Natural killer cell treated with Interleukin-12 subunit alpha and Interleukin-12 subunit beta and Interleukin-15 and Interleukin-18, amount 100 ng/mL, for 72 hours (primary cell): ENCODE measurements at places on chromosomes 6 and 20.

DNA sequence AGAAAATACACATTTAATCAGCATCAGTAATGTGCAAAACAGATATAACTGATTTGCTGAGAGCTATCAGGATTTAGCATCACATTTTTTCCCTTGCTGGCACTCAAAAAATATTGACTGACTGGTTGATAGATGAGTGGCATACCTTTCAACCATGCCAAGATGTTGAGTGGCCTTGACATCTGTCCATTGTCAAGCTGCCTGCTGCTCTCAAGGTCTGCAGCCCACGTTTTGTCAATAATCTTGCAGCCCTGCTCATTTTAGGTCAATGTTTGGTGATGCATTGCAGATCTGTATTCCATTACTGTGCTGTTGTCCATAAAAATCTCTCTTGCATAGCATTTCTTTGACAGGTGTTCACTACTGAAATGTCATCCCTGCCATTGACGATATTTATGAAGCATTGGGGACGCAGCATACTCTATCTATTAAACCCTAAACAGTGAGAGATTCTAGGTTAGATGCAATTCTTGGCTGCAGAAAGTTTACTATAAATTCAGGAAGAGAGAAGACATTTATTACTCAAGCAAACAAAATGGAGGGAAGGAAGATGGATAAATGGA, 111.6 kb downstream of the BFSP1 start:
- no peak for DNase-seq

- DNase-seq, result no peak
Measured at GRCh38 chr20:59598625-59599310, 5.6 kb upstream of the PHACTR3 start.

DNA sequence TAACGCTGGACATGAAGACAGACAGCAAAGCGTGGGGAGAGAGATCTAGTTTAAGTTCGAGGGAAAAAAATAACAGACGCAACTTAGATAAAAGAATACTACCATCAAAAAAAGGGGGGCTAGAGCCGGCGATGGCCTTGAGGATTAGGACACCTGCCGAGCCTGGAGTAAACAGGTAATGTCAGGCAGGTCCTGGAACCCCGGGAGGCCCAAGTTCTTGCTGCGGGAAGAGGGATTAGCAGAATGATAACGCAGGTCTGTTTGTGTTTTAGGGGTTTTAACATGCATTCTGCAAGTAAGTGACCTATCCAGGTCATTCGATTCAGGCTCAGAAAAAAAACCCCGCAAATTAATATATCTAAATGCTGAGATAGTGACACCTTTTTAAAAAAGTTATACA, 754 bp upstream of the TMEM170B start:
- no peak for DNase-seq

DNA sequence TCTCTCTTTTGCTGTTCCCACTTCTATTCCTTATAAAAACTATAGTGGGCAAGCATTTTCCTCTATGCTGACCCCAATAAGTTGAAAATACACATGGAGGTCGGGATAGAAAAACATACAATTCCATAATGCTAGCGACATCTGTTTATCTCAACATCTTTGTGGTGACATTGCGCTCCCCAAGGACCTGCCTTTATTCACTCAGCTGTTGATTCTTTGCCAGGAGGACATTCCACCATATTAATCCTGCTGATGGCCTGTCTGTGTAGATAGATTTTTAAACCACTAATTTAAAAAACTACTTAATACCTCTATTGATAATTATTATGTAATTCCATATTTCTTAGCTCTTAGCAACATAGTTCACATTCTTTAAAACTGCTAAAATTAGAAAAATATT, 555.3 kb upstream of the MAP3K7 start:
- DNase-seq, result no peak

DNA sequence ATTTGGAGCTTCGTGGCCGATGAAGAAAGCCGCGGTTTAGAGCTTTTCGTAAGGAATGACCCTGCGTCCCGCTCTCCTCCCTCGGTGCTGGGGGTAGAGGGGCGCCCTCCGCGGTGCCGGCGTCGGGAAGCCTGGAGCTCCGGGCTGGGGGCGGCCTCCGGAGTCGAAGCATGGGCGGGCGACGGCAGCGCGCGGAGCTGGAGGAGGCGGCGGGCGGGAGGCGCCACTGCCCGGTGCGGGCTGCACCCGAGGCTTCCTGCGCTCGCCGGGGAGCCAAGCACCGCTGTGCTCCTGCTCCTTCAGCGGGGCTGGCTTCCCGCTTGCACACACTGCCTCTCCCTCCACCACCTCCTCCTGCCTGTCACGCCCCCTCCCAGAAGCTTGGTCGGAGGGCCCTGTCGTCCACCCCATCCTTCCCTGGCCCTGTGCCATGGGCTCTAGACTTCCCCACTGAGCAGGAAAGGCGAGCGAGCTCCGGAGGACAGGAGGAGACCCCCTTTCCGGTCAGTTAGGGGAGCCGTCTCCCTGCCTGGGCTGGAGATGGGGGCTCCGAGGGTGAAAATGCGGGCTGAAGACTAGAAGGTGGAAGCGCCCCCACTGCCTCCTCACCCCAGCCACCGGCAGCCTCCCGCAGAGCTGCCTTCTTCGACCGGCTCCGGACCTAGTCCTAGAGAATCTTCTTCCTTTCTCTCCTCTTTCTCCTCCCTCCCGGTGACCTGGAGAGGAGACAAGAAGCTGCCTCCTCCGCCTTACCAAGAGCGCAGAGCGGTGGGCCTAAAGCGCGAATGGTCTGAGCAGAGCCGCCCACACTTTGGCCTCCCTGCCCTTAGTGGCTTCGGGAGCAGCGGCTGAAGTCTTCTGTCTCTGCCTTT, 1.8 kb downstream of the CDH4 start:
- no peak for DNase-seq

GRCh38 chr6:140388815-140389214, 1014.4 kb upstream of the CITED2 start:
- no peak for DNase-seq

DNA sequence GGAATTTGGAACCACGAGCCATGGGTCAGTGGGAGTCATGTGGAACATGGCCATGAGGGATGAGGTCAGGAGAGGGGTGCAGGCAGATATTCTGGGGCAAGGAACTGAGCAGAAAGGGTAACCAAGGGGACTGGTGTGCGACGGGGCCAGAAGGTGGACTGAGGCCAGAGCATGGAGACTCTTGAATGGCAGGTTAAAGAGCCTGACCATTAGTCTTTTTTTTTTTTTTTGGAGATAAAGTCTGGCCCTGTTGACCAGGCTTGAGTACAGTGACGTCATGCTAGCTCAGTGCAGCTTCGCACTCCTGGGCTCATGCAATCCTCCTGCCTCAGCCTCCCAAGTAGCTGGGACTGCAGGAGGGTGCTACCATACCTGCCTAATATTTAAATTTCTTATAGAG, 64.0 kb downstream of the RREB1 start:
- DNase-seq, result no peak

DNA sequence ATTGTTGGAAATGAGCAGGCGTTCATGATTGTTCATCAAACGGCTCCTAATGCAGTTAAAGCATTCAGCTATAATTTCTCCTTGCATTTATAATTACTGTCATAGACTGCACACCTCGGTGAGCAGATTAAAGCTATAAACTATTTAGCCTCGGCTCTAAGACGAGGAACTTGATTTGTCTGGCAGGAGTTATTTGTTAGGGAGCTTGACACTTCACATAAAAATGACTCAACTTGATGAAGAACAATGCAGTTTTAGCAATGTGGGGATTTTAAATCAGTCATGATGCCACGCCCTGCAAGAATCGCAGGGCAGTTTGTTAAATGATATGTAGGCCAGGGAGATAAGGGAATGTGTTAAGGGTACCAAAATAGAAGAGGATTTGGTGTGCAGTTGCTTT, 290.2 kb downstream of the TSHZ2 start:
- no peak for DNase-seq
